Fibroblast of skin of scalp (primary cell): ENCODE measurements at places on chromosomes 16 and 17.

- DNase-seq = no peak
Measured at GRCh38 chr17:73936908-73937627, 266.4 kb upstream of the RPL38 start.

- no peak for DNase-seq
Measured at GRCh38 chr16:21600031-21600773, 825 bp downstream of the METTL9 start.

DNA sequence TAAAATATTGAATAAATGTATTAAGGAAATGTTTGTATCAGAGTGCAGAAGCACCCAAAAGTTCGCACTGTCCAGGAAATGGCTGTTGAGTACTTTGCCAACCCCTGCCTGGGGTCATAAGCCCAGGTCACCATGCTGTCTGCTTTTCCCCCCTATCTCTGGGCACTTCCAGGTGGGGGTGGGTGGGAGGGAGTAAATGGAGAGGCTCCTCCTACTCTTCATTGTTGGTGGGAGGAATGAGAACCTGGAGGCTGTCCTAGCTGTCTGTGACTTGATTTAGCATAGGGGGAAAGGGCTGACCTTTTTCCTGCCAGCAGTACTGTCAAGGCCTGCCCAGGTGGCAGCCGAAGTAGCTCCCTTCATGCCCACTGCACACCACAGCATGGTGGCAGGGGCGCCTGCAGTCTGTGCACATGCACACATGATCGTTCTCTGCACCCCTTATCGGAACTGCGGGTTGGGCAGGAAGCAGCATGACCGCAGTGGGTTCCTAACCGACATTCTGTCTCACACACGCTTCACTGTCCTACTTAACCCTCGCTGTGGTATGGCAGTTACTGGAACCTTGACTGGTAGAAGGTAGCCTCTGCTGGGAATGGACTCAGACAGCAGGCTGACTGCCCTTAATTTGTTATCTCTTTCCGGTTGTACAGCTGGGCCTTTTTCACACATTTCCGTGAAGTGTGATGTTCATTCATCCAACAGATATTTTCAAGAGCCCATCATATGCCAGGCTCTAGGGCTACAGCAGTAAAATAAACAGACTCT is 41.5 kb downstream of the LDHD start:
- DNase-seq = no peak

GRCh38 chr16:86180244-86180643 is 281.3 kb downstream of the IRF8 start:
- DNase-seq = no peak

DNA sequence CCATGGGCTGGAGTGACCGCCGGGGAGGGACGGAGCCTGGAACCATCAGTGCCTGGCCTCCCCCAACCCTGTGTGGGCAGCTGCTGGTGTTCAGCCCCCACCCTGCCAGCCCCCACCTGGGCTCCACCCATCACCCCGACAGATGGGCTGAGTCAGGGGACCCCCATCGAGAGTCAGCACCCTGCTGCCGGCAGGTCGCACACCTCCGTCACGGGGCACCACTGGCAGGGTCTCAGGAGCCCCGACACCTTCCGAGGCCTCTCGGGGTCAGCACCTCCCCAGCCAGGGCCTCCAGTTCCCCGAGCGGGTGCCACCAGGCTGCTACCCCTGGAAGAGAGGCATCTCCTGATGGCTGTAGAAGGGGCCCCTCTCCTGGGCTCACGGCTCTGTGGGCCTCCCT is 38.3 kb upstream of the ACSF3 start:
- DNase-seq = no peak

- DNase-seq = no peak
Measured at GRCh38 chr17:73799781-73800627, 155.8 kb upstream of the SDK2 start.
